Non-pigmented ciliary epithelial cell (primary cell): ENCODE measurements at places on chromosomes 12 and 14.

- DNase-seq = no peak
These were observed 8.2 kb downstream of the AREL1 start for GRCh38 chr14:74704656-74705055.

- DNase-seq = no peak
These were observed 197.9 kb downstream of the PCNX1 start for GRCh38 chr14:71105177-71105576.

- no peak for DNase-seq
These were observed 416.8 kb downstream of the EGLN3 start for GRCh38 chr14:33534104-33534503.

DNA sequence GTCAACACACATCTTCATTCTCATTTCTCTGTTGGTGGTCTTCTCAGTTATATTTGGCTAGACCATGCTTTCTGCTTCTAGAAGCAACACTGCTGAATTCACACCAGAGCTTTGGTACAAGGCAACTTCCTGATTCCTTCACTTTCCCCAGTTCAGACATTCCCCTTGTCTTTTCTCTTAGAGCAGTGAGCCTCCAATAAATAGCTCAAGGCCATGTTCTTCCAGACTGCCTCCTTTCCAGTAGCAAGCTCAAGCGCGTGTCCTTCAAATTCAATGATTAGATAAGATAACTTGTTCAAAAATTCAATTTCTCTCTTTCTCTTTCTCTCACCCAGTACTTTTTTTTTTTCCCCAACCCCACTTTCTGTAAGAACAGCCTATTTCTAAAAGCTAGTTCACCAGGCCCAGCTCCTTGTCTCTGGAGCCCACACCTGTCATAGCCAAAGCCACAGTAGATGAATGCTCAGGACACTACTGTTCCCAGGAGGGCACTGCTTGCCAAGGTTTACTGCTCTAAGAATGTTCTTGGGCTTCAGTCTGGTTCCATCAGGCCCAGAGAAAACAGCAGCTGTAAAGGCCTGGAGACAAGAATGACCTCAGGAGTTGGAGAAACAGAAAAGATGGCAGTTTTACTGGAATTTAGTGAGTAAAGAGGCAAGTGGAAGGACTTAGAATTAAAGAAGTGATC is 17.7 kb downstream of the TBK1 start:
- no peak for DNase-seq

DNA sequence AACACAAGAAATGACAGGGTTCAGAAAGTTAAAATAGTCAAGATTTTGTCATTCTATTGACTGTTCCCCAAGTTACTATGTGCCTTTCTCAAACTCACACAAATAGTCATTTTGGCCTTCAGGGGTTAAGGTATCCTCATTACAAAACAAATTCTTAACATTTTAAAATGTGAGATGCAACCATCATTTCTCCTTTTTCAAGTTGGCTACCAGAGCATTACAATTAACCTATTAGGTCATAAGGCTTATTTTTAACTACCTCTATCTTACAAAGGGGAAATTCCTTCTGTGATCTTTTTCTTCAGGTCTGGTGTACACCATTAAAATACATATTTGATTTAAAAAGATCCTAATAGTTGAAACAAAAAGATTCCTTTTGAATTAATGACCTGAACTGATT is 61.2 kb downstream of the SLC38A1 start:
- no peak for DNase-seq

GRCh38 chr12:113010701-113011100 is 32.4 kb downstream of the OAS2 start:
- no peak for DNase-seq

DNA sequence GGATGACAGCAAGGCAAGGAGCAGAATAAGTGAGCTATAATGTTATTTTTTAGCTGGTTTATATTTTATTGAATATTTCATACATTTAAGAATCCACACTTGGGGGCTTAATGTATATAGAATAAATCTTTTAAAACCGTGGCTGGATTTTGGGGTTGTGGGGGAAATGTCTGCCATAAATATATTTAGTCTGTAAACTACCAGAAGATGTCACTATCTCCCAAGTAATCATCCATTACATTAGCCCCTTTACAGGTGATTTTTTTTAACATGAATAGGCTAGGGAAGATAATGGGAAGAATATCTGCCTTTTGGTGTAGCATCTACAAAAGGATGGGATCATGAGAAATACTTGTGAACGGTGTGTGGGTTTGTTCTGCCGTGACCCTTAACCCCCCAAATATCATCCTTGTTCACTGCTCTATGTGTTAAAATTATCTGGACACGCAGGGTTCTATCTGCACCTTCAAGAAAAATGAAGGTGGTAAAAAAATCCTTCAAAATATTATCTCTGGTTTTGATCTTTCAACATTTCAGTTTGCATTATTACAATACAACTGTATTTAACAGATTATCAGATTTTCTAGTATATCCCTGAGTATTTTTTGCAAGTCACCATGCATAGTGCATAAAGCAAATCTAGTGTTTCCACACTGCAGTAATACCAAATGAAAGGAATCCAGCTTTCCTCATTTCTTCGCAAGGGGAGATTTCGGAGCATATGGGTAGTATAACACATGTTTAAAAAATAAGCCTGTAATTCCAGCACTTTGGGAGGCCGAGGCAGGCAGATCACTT is 8.0 kb upstream of the SLC17A8 start:
- DNase-seq = no peak

- peak; percentile 27 for DNase-seq
These were observed 73.9 kb downstream of the HSD17B6 start for GRCh38 chr12:56836800-56837663.

- DNase-seq = no peak
These were observed 45.3 kb upstream of the HECTD1 start for GRCh38 chr14:31252865-31253264.

DNA sequence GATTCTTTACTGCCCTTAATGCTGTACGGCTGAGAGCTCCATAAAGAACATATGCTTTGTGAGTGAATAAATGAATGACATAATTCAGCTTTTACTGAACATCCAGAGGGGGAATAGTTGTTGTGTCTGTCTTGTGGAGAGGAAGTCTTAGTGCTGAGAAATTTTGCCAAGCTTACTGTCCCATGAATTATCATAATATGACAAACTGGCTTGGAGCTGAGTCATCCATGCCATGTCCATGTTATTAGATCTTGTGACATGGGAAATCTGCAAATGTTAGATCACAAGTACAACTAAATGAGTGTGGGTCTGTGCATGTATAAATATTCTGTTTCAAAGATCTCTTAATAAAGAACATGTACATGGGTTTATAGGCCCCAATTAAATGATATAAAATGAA is 350.4 kb downstream of the BMP4 start:
- DNase-seq = no peak

- DNase-seq = no peak
These were observed 27.8 kb upstream of the BMAL2 start for GRCh38 chr12:27304856-27305255.

DNA sequence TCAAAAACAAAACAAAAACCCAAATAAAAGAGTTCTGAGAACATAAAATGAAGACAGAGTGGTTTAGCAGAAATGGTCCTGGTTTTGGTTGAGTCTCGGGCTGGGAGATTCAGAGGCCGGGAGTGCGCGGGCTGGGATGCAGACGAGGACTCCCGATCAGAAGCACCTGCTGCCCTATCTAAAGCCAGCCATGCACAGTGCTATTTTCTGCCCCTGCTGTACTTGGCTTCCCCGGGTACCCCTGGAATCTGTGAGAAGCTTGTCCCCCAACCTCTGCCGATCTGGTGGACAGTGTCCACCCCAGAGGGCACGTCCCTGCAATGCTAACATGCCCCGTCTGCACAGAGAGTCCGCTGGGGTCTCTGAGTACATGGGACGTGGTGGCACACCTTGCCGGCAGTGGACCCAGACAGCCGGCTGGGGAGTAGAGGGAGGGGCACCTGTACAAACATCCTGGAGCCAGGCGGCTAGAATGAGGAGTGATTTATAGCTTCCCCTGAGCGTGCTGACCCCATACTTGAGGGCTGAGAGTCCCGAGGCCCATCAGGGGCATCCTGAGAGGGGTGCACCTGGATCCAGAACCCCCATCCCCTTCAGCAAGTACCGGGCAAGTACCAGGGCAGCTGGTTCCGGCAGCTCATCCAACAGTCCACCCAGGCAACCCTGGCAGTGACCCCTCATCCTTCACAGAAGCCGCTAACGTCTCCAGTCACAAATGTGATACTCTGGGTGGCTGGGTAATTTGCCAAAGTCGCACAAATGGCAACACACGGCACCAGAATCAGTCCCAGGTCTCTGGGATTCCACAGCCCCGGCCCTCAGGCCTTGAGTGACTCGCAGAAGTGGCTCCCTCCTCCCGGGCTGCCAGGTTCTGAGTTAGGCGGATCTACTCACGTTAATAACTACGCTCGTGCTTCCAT is 37.1 kb downstream of the CHGA start:
- DNase-seq = no peak

- no peak for DNase-seq
These were observed 52.0 kb upstream of the RIMBP2 start for GRCh38 chr12:130768120-130768519.

DNA sequence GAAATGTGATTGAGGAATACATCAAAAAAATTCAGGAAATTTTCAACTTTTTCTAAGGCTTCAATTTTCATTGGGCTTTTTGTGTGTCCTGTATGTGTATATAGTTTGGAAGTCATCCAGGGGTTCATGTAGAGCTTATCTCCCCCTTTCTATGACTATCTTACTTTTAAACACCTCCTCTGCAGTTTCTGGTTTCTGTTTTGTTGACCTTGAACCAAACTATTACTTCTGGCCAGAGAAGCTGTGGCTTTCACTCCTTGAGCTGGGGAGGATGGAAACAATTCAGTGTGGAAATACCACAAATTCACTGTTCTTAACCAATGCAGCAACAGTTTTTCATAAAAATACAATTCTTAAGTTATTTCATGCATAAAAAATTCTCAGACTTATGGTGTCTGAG is 613.2 kb upstream of the SEL1L start:
- no peak for DNase-seq

DNA sequence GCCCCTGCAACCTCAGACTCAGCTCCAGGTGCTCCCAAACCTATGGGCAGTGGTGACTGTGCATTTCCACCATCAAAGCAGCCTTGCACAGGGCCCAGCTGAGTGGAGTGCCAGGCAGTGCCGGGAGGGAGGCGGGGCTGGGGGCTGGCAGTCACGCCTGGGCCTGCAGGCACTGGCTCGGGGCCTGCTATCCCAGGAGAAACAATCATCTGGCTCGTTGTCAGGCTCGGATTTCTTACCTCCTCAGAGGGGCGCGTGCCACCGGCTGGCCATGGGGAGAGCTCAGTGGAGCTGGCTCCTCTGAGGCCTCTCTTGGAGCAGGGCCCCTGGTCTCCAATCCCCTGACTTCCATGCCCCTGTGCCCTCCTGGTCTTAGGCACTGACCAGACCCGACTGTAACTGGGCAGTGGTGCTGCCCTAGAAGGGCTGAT is 20.2 kb upstream of the PPP1R13B start:
- no peak for DNase-seq

GRCh38 chr14:94555991-94556390 is 5.3 kb upstream of the SERPINA4 start:
- DNase-seq = no peak

DNA sequence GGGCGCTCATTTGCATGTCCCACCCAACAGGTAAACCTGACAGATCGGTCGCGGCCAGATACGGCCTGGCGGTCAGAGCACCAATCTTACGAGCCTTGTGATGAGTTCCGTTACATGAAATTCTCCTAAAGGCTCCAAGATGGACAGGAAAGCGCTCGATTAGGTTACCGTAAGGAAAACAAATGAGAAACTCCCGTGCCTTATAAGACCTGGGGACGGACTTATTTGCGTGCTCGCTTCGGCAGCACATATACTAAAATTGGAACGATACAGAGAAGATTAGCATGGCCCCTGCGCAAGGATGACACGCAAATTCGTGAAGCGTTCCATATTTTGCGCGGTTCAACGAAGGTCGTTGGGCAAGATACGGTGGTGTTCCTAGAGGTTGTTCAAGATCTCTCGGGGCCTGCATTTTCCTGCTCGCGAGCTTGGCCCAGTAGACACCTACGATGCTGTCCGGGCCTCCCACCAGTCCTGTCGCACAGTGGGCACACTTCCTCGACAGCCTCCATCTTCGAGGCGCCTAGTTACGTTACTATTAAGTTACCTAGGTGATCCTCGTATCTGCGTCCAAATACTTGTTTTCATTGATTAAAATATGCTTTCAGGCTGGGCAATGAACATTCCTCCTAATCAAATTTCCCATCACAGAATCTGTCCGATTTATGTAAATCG is at the start of gene RNU6-7:
Gene RNU6-7, plus strand, starts transcription at position 230 of the 675 bp plus-strand sequence.
- DNase-seq = no peak

GRCh38 chr12:9319842-9320173 is 111.6 kb upstream of the PZP start:
- DNase-seq = no peak

- no peak for DNase-seq
These were observed 377.9 kb upstream of the KITLG start for GRCh38 chr12:88958153-88958552.

DNA sequence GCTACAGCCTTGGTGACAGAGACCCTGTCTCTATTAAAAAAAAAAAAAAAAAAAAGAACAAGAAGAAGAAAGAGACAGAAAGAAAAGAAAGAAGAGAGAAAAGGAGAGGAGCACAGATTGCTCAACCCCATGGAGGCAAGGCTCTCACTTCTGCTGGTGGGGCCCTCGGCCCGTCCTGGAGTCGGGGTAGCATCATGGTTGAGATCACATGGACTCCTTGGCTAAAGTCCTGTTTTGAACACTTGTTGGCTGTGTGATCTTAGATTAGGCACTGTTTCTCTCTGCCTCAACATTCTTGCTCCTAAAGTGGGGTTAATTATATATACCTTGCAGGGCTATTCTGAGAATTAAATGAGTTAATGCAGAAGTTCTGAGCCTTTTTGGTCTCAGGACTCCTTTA is 207.7 kb downstream of the CACNA1C start:
- DNase-seq = no peak

DNA sequence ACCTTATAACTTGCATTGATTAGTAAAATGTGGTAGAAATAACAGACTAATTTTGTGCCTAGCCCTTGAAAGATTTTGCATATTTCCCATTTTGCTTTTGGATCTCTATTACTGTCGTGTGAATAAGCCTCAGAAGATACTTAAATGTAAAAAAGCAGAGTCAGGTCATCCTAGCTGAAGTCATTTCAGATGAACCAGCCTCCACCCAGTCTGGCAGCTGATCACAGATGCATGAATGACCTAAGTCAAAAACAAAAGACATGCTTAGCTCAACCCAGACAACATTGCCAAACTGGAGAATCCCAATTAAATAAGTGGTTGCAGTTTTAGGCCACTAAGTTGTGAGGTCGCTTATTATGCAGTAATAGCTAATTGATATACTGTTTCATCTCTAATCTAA is 349.9 kb downstream of the C12orf50 start:
- no peak for DNase-seq

DNA sequence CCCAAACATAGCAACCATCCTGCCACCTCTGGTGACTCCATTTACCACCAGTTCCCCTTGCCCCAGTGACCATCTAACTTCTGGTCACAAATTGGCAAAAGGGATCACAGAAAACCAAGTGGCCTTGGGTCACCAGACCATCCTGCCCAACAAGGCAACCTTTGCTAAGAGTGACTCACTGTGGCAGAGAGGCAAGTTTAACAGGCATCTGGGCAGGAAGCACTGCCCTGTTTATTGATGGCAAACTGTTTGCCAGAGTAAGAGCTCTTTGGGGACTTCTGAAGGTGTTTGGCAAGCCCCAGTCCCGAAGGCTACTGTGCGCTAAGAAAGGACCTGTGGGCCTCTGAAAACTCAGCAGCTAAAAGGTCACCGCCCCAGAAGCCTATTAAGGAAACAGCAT is 28.2 kb upstream of the TMEM233 start:
- DNase-seq = no peak

- DNase-seq = no peak
These were observed 501.6 kb downstream of the SLC6A15 start for GRCh38 chr12:84411031-84411430.
